ENCODE measurements at places on chromosomes 5 and 9.

- no peak for DNase-seq
These were observed 71.3 kb downstream of the GPR21 start for GRCh38 chr9:123104807-123105206.

- DNase-seq = no peak
These were observed 479.8 kb downstream of the DIRAS2 start for GRCh38 chr9:90162819-90163218.

- no peak for DNase-seq
These were observed 5.0 kb downstream of the RELL2 start for GRCh38 chr5:141641634-141642267.

DNA sequence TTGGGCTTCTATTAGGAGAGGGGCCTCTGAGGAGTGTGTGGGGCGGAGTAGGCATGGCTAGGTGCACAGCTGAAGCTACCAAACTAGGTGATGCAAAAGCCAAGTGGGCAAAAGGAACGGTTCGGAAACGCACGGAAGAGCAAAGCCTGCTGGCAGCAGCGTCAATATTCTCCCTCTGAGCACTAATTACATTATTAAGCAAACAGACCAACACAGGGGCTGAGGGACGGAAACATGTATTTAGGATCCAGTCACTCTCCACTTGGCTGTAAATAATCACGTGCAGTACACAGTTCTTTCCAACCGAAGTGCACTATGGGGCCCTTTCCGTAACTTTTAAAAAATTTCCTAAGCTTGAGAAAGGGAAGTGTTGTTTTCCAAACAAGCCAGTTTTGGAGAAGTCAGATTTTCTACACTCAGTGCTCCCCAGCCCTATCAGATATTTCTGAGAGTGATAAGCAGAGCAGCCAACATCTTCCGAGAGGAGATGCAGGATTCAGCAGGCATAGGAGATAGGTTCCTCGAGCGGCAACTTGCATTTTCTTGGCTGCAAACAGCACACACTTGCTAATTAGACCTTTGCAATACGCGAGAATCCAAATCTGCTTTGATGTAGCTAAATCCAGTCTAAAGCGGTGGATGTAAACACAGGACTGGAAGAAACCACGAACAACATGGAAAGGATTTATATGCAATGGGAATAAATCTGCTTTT, 217.2 kb upstream of the TBCA start:
- no peak for DNase-seq

GRCh38 chr5:135218790-135219568, 180.1 kb downstream of the MACROH2A1 start:
- DNase-seq = no peak

GRCh38 chr9:31140316-31140715, 1244.1 kb upstream of the ACO1 start:
- no peak for DNase-seq

DNA sequence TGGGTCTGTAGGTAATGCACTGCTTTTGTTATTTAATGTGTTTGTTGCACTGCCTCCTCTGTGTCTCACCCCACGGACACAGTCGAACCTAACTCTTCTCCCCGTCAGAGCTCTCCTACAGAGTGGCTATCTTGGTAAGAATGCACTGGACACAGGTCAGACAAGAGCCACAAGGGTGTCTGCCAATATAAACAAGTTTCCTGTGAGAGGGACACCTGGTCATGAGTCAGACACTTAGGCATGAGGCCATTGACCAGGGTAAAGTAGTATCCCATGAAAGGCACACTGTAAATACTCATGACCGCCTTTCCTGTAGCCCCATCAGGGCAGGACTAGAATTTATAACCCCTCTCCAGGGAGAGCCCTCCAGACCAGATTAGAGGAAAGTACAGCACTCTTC, 115.5 kb downstream of the SLC12A2 start:
- no peak for DNase-seq

- no peak for DNase-seq
These were observed 282.3 kb downstream of the EPB41L4A start for GRCh38 chr5:112136773-112137172.

DNA sequence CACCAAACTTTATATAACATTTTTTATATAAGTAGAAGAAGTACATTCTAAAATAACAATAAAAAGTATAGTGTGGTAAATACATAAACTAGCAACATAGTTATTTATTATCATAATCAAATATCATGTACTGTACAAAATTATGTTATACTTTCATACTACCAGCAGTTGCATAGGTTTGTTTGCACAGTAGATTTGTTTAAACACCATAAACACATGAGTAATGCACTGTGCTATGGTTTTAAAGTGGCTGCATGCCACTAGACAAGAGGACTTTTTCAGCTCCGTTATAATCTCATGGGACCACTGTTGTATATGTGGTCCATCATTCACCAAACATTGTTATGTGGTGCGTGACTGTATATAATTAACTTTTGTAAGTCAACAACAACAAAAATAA, 137.6 kb downstream of the DRD1 start:
- no peak for DNase-seq

DNA sequence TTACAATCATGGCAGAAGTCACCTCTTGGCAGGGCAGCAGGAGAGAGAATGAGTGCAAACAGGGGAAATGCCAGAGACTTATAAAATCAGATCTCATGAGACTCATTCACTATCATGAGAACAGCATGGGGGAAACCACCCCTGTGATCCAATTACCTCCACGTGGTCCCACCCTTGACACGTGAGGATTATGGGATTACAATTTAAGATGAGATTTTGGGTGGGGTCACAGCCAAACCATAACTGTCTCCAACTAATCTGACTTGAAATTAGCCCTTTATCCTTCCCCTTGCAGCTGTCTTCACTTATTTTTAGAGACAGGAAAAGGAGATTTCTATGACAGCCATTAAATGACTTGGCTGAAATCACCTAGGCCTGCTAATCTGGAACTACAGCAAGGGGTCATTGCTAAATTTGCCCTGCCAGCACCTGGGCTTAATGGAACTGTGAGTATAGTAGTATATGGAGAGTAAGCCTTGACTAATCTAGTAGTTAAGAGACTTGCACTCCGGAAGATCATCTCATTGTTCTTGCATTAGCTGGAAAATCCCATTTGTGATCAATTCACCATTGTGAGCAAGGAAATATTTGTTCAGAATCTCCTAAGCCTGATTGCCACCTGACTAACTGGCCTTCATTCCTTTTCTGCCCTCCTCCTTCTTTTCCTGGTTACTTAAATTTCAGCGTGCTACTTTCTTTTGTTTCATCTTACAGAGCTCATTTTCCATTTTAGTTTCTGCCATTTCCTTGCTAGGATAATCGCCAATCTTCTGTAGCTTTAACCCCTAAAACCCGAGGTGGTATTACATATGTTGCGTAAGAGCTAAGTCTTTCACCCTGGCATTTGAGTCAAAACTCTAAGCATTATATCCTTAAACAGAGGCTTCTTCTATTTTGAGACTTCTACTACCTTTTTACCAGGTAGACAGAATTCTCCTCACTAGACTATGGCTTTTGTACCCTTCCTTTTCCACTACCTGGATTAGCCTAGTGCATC, 65.3 kb upstream of the RUSC2 start:
- no peak for DNase-seq

DNA sequence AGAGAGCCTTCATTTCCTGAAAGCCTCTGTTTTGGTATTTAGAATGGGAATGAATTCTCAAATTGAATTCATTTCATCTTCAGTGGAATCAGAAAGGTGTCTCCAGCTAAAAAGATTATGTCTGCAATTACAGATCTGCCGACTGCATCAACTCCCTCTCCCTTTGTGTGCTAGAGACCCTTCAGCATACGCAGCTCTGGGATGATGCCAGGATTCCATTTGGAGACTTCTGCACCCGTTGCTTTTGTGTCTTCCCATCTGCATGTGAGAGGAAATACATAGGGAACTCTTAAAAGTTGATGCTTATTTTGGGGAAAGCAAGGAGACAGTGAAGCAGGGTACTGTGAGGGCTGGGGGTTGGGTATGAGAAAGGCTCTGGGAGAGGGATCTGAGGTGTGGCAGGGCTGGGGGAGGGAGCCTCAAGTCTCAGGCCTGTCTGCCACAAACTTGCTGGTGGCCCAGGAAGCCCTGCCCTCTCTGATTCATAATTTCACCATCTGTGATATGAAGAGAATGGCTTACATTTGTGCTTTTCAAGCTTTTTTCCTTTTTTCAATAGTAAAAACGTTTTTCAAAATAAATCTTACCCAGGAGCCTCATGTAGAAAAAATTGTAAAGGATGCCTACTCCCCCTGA, 89.7 kb upstream of the SAP30L start:
- no peak for DNase-seq

DNA sequence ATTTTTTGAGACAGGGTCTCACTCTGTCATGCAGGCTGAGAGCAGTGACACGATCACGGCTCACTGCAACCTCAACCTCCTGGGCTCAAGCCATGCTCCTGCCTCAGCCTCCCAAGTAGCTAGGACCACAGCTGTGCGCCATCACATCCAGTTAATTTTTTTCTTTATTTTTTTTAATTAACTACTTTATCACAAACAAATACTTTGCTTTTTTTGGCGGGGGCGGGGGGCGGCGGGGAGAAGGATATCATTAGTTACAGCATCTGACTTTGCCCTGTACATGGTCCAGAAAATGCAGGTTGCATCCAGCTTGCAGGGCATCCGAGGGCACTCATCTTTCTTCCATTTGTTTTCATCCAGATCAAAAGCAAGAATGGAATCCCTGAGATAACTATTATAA, 201.8 kb upstream of the IER5L start:
- DNase-seq = no peak

DNA sequence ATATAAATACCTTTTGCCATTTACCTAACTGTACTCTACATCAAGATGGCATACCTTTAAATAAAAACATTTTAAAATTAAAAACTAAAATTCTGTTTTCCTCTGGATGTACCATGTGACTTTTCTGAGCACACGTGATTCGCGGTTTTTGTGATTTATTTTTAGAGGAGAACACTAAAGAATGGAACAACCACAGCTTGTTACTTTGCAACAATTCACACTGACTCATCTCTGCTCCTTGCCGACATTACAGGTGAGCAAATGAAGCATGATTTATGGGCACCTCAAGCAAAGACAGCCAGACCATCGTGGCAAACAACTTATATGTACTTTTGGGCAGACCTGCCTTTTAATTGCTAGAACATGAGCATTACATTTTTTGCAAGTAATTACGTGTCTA, 61.3 kb downstream of the GDA start:
- no peak for DNase-seq

DNA sequence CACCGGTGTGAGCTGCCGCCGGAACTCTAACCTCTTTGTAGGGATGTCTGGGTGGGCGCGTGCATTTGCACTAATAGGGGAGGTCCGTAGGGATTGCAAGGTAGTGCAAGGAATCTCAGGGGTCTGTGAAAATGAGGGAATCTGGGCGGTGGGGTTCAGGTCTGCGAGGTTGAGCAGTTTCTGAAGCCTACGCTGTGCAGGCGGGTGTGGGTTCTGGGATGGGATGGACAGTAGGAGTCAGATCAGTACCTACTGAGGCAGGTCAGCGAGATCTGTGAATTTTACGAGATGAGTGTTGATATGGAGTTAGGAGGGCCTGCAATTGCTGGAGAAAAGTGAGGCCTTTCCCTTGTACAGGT, 856 bp upstream of the ATOSB start:
- no peak for DNase-seq

- no peak for DNase-seq
These were observed 9.3 kb upstream of the NR3C1 start for GRCh38 chr5:143412661-143413342.

DNA sequence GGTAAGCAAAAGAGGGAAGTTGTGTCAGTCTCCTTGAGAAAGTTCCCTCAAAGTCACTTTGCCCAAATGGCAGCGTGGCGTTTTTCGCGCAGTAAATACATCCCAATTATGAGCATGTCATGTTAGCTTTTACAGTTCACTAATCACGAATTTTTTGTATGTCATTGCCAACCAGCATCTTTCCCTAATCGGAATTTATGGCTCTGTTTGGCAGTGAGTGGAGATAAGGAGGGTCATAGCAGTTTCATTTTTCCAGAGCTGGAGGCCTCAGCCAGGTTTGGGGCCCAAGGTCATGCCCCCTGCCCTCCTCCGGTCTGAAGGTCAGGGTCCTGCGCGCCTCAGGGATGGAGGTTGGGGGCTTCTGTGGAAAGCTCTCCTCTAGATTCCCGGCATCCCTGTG, 50.1 kb downstream of the C5orf15 start:
- DNase-seq = no peak

- no peak for DNase-seq
These were observed 34.4 kb upstream of the SLC25A51 start for GRCh38 chr9:37938121-37938891.

- DNase-seq = no peak
These were observed 69.4 kb downstream of the C9orf50 start for GRCh38 chr9:129551393-129551973.

GRCh38 chr9:16309082-16309468, 561.4 kb downstream of the BNC2 start:
- DNase-seq = no peak

- DNase-seq = no peak
These were observed 46.9 kb upstream of the RGS7BP start for GRCh38 chr5:64458948-64459347.

DNA sequence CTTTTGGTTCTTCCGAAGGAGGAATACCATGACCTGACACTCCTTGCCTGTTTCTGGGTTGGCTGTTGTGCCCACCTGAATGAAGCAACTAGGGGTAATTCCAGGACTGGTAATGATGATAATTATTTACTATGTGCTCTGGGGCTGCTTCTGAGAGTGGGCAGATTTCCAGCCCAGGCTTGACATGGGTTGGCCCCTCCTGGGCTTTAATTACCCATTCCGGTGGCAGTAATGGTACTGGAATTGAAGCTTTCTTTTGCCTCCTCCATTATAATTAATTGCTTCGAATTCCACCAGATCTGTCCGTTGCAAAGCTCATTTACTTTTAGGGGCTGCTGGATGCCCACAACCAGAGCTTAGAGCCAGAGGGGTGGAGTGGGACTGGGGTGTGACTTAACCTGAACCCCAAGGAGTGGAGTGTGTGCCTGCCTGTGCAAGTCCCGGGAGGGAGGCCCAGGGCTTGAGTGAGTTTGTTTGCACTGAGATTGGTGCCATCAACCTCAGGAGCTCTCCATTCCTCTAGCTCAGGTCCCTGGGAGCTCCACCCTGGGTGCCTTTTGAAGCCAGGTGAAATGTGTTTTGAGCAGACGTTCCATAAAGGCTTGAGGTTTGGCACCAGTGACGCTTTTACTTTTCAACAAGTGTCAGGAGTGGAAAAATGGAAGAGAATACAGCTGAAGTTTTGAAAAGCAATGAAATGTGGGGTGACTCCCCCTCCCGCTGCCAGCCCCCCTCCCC, 214.6 kb downstream of the PDZD2 start:
- DNase-seq = no peak

DNA sequence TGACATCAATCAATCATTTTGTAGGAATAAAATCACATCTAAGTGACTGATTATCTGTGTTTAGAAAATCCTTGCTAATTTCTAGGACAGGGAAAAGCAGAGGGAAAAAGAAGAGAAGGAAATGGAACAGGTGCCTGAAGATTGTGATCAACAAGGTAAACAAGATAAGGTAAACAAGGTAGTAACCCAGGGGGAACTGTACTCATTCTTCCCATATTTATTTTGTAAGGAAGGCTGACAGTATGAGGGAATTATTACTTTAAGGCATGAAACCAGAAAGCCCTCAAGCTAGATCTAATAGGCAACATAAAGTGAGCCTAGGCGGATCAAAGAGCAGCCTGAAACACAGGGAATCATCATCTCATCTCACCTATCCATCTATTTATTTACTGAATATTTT, 231.1 kb downstream of the MLLT3 start:
- DNase-seq = no peak

- no peak for DNase-seq
These were observed 116.7 kb upstream of the RGMB start for GRCh38 chr5:98656796-98657195.

- DNase-seq = no peak
These were observed 153.4 kb upstream of the PPP1R26 start for GRCh38 chr9:135326141-135326540.

GRCh38 chr5:150322202-150322601, 19.5 kb upstream of the ARSI start:
- DNase-seq = no peak
